Stimulated activated CD8-positive, alpha-beta memory T cell treated with anti-CD3 and anti-CD28 coated beads, Interleukin-15, amount 100 ng/mL, for 1 hour (primary cell): ENCODE measurements at places on chromosomes 3 and 15.

- no peak for DNase-seq
Measured at GRCh38 chr15:29266052-29266582, 3.5 kb downstream of the NSMCE3 start.

DNA sequence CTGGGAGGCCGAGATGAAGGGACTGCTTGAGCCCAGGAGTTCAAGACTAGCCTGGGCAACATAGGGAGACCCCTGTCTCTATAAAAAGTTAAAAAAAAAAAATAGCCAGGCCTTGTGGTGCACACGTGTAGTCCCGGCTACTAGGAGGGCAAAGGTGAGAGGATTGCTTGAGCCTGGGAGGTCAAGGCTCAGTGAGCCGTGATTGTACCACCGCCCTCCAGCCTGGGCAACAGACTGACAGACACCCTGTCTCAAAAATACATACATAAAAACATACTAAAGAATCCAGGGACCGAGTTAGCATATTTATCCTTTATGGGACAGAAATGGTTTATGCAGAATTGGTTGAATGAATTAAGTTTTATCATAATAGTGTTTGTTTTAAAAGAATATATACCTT, 13.7 kb downstream of the SIAH2 start:
- no peak for DNase-seq

DNA sequence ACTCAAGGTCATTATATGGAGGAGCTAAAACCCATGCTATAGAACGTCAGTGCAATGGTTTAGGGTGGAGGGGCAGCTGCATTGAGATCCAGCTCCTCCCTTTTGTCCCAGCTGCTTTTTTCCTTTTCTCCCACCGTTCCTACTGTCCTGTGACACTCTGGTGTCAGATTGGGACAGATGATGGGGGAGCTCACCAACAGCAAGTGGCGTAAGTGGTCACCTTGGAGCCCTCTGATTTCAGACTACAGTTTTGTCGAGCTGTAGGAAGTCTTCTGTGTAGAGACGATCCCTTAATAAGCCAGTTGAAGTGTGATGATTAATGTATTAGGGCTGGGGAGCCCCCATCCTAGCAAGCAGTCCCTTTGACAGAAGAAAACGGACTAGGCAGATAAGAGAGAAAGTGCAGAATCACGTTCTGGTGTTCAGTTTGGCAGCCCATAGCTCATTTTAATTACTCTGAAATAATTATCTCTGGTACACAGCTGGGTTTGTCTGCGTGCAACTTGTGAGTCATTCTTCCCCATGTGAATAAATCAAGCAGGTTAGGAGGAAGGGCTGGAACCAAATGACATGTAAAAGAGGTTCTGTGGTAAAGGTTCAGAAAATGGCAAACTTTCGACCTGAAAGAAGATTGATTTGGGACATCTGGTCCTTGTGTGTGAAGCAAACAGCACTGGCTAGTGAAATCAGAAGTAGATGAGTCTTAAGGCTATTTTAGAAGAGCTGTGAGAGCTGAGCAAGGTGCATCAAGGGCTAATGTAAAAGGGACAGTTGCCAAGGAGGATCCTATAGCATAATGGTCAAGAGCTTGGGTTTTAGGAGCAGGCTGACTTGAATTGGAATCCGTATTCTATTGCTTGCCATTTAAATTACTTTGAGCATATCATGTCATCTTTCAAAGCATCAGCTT, 241.4 kb downstream of the EDEM1 start:
- no peak for DNase-seq

- DNase-seq: no peak
Measured at GRCh38 chr15:91302588-91303439, 202.8 kb downstream of the SV2B start.

GRCh38 chr3:30421266-30421665, 185.1 kb upstream of the TGFBR2 start:
- DNase-seq: no peak

GRCh38 chr3:70748593-70748992, 436.2 kb upstream of the MDFIC2 start:
- DNase-seq: no peak

- no peak for DNase-seq
Measured at GRCh38 chr3:5057272-5057671, 64.8 kb upstream of the ARL8B start.

DNA sequence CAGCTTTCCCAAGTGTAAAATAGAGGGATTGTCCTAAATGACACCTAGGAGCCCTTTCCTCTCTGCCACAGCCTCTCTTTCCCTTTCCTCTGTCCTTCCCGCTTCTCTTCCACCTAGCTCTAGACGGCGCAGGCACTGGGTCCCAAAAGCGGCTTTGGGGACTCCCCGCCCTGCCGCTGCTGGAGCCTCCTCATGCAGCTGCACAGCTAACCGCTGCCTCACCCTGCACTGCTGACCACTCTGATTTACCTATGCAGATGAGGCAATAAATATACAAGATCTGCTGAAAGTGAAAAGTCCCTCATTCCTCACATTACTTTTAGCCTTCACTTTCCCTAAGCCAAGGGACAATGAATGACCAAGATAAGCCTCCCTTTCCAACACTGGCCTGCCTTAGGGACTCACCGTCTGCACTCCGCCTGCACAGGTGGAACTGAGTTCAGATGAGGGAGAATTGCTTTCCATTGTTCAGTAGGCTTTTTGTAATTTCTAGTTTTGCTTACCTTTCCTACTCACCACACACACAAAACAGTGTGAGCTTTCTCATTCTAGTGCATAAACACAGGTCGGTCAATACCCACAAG, 197.5 kb upstream of the BCL6 start:
- no peak for DNase-seq

DNA sequence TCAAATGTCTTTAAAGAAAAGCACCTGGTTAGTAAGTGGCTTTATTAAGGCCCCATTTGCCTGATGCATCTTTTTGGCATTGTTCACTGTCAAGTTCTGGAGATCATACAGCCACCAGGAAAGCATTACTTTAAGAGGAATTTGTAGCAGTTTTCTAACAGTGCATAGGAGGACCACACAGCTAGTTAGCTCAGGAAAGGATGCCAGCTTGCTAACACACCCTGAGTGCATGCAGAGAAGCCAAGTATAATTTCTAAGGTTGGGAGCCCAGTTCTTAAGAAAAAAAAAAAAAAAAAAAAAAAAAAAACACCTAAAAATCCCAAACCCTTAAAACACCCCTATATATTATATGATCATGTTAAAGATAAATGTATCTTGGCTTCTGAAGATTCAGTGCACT, 102.0 kb upstream of the FEZF2 start:
- no peak for DNase-seq

DNA sequence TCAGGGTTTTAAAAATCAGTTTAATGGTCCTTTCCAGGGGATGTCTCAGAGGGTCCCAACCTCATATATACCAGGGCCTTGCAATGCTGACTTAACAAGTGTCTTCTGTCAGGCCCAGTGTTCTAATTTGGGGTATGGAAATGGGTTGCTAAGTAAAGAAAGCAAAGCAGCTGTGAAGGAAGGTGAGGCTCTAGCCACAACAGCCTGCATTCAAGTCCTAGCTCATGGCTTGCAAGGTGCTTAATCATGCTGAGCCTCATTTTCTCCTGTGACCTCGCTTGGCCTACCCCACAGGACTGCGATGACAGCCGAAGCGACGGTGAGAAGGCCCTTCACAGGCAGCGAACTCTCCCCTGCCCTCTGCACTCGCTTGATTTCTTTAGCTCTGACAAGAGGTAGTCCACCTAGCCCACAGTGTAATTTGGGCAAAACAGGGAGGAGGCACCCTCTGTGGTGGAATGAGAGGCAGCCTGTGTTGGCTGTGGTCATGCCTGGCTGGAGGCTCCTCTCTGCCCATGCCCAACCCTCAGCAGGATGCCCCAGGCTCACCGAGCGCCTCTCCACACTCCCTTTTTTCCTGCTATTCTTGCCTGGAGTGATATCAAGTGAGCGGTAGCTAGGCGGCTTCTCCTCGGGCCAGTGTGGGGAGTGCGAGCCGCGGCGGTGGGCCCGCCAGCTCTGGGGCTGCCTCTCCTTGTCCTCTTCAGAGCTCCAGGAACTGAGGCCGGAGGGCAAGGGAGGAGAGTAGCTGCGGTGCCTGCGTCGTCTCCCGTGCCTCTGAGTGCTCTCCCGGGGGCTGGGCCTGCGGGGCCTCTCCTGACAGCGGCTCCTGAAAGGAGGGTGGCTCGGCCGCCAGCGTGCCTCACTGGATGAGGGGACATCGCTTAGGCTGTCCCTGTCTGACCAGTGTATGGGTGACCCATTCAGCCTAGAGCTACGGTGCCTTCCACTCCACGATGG, 29.2 kb downstream of the ILDR1 start:
- DNase-seq: no peak

DNA sequence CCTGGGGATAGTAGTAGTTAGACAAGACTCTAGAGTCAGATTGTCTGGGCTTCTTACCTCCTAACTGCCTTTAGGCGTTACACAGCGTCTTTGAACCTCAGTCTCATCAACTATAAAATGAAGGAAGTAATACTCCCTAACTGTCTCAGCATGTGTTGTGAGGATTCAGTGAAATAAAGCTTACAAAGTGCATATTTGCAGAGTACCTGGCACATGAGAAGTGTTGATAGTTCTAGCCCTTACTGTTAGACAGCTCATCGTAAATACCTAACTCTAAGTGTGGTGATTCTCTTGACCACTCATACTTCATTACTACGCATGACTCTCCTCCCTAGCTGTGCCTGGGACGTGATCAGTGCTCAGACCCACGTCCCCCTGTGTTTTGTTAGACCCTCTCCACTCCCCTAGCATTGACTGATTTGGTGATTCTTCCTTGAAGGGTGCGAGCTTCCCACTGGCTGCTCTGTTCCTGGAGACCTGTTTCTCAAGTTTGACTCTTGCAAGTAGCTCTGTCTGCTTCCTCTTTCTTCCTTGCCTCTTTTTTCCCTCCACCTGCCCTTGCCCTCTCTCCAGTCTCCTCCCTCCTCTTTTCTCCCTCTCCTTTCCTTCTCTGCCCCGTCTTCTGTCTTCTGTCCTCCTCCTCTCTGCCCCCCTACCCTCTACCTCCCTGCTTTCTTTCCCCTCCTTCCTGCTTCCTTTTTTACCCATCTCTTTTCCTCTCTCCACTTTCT, 124.2 kb downstream of the SLC25A26 start:
- no peak for DNase-seq

- no peak for DNase-seq
Measured at GRCh38 chr3:177371888-177372287, 174.6 kb upstream of the TBL1XR1 start.

- DNase-seq: no peak
Measured at GRCh38 chr3:114904633-114905032, 242.5 kb downstream of the ZBTB20 start.

DNA sequence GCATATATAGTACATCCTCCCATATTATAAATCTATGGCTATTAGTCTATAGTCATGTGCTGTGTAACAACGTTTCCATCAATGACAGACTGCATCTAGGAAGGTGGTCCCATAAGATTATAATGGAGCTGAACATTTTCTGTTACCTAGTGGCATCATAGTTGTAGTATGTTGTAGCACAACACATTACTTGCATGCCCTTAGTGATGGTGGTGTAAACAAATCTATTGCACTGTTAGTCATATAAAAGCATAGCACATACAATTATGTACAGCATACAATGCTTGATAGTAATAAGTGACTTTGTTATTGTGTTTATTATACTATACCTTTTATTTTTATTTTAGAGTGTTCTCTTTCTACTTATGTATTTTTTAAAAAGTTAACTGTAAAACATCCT, 37.4 kb upstream of the TNFSF10 start:
- DNase-seq: no peak

- no peak for DNase-seq
Measured at GRCh38 chr3:163785693-163786092, 1292.6 kb downstream of the SI start.

DNA sequence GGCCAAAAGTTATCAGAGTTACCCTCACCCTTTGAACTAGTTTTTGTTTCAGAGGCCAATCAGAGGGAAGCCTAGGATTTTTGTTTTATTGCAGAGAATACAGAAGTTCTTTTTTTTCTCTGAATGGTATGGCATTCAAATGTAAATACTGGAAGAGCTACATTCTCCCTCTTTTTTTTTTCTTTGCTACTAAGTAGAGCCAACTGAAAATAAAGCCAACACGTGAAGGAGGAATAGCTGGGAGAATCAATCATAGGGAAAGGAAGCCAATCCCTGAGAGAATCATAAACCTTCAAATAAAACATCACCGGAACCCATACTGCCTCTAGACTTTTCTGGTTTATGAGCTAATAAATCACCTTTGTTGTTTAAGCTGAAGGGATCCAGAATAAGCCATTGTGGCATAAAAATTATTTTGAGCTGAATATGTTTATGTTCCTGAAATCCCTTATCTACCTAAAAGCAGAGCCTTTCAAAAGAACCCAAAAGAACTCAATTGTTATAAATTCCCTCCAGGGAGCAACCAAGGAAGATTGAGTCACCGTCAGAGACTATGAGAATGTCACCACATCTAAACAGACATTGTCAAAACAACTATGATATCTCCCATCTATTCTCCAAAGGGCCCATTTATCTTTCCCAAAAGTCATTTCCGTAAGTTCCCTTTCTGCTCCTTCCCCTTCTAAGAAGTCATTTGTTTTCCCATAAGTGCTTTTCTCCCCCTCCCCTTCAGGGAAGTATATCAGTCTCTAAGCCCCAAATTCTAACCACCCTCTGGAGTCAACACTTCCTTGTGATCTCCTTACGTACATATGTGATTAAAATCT, 3.8 kb upstream of the ZNF280D start:
- no peak for DNase-seq

GRCh38 chr15:36313736-36314280, 265.6 kb upstream of the CDIN1 start:
- no peak for DNase-seq

DNA sequence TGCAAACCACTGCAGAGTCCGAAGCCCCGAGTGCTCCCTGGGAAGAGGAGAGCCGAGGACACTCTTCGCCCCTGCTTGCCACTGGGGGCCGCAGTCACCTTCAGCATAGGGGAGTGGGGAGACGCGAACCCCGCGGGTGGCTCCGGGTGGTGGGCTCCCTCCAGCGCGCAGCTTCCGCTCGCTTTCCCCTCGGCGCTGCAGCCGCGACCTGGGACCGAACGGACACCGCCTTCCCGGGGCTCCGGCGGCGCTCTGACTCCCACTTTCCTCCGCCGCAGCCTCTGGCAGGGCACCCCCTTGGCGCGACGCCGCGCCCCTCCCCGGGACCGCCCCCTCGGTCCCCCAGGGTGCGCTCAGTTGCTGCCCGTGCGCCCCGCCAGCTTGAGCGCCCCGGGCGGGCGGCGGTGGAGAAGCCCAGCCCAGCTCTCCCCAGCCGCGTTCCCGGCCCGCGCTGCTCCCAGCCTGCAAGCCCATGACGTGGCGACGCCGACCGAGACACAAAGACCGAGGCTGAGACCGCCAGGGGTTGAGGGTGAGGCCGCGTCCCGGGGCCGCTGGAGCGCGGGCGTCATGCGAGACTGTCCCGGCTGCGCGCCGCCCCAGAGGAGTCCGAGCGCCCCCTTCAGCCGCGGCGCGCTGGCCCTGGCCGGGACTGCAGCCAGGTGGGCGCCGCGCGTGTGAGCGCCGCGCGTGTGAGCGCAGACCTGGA, at the start of gene MINAR1:
Gene MINAR1, plus strand, starts transcription at position 701 of the 709 bp plus-strand sequence. CDS start 23,812 bp downstream, outside the sequence.
- DNase-seq: no peak

GRCh38 chr15:96182736-96183513, 147.6 kb upstream of the NR2F2 start:
- no peak for DNase-seq

GRCh38 chr15:69555080-69555479, 102.5 kb downstream of the RPLP1 start:
- DNase-seq: no peak
